SJCRH30 (cell line): ENCODE measurements at places on chromosomes 16 and 17. TPM values are rescaled to one million over a fixed set of nuclear protein-coding genes. Genes with fewer than 3 reads are reported as not detected.

Gene KRT222
- total RNA-seq: not detected in 2 replicates

Gene BIRC5
- total RNA-seq: 248 and 255 TPM in 2 replicates

Gene RAB11FIP4
- 0.04 and 0.05 TPM in 2 replicates for total RNA-seq

Gene OSGIN1
- total RNA-seq: 1.7 and 2.1 TPM in 2 replicates

Gene TLK2
- 51.0 and 59.5 TPM in 2 replicates for total RNA-seq

Gene TSPOAP1
- total RNA-seq: 0.53 and 0.58 TPM in 2 replicates

DNA sequence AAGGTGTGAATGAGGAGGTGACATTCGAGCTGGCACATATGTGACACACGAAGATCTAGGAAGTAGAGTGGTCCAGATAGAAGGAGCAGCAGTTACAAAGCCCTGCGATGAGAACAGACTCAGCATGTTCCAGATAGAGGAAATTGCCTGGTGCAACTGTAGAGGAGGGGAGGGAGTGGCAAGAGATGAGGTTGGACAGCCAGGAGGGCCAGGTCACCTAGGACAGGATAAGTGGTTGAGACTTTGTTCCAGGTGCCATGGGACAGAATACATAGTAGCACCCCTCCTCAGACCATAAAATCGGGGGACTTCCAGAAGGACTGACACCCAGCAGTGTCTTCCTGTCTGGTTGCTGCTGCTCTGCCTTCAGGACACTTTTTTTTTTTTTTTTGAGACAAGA, 11.0 kb upstream of the CENPT start:
- no peak for DNase-seq

- peak; percentile 59 for DNase-seq
Observed at GRCh38 chr17:57918017-57918895, 37.0 kb downstream of the CUEDC1 start.

GRCh38 chr17:48500435-48501426, 30.1 kb downstream of the HOXB1 start:
- no peak for DNase-seq

GRCh38 chr17:17080181-17080631, 37.9 kb downstream of the MPRIP start:
- DNase-seq: no peak

DNA sequence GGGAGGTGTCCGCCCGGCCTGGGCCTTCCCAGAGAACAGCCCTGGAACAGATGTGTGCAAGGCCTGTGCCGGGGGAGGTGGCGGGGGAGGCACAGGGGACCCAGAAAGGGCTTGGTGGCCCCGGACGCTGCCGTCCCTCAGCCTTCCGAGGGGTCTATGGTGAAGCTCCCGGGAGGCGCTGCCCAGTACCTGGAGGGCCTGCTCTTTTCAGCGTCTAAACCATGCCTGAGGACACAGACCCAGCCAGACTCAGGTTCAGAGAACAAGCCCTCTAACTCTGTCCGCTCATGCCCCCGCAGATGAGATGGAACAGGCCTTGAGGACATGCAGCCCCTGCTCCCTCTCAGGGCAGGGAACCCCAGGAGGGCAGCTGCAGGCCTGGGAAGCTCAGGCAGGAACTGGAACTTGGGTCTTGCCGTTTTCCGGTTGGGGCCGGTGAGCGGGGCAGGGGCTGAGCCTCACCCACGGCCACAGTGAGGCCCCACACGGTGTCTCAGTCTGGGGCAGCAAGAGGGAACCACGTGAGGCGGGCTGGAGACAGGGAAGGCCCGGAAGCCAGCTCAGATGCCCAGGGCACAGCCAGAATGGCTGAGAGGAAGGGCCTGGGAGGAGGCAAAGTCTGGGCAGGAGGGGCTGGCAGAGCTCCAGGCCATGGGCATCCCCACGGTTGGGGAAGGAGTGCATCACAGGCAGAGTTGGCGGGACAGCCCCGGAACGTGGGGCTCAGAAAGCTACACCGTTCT, 12.5 kb downstream of the SLC16A3 start:
- DNase-seq: no peak

DNA sequence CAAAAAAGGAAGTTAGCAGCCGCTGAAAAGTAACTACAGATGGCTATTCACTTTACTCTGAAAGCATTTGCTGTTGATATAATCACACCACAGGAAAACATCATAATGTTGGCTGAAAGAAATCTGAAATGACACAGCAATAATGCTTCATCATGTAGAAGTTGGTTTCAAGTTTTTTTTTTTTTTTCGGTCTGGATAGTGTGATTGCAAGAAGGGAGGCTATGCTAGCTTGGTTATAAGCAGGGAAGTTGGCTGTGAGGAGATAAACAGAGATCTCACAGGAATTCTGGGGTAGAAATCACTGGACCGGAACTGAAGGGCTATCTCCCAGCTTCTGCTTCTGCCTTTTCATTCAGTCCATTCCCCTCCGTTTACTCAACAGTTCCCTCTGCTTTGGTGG, 57.9 kb downstream of the MYO1D start:
- no peak for DNase-seq

DNA sequence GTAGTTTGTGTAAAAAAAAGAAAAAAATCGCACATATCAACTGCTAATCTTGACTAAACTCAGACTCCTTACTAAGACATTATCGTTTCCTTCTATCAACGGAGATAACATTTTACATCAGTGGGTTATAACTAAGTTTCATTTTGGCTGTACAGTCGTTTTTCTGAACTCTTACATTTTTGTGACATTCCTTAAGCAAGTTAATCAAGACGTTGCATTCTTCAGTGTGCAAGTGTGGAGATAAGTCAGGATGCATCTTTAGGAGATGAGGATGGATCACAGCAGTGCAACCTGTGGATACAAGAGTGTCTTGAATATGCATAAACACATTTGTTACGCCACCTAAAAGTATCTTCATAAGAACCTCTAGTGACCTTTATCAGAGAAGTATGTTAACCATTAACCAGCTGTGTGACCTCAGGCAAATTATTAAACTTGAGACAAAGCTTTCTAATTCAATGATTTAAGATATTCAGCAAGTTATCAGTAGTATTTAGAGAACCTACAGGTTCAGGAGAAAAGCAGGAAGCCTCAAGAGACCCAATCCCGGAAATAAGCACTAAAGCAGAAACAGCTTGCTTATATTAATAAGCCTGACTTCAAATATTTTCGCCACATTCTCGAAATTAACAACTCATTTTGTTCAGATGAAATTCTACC, 9.4 kb downstream of the CMC2 start:
- no peak for DNase-seq

- DNase-seq: no peak
Observed at GRCh38 chr16:76490036-76490639, 212.9 kb downstream of the CNTNAP4 start.
